Right lung (tissue), 10 donors: ENCODE measurements at places on chromosomes 7 and 10. TPM values are rescaled to one million over a fixed set of nuclear protein-coding genes. Genes with fewer than 3 reads are reported as not detected.

DNA sequence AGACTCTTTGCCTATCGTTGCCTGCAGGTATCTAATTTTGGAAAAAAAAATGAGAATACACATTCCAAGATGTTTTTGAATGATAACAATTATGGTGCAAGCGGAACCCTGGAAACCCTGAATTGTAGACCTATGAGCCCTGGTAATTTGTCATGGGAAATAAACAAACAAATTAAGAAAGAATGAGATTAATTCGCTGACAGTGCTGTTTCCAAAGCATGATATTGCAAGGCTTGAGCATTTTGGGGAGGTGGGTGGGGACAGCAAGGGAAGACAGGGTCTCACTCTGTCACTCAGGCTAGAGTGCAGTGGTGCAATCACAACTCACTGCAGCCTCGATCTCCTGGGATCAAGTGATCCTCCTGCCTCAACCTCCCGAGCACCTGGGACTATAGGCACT, 900.3 kb downstream of the IPMK start:
- DNase-seq, result no peak

- no peak for DNase-seq
These were observed 119.1 kb upstream of the PFKP start for GRCh38 chr10:2948127-2948854.

GRCh38 chr10:5611899-5612680, 54.3 kb downstream of the ASB13 start:
- DNase-seq, result no peak

GRCh38 chr7:68295386-68295785, 1298.8 kb downstream of the TYW1 start:
- no peak for DNase-seq

DNA sequence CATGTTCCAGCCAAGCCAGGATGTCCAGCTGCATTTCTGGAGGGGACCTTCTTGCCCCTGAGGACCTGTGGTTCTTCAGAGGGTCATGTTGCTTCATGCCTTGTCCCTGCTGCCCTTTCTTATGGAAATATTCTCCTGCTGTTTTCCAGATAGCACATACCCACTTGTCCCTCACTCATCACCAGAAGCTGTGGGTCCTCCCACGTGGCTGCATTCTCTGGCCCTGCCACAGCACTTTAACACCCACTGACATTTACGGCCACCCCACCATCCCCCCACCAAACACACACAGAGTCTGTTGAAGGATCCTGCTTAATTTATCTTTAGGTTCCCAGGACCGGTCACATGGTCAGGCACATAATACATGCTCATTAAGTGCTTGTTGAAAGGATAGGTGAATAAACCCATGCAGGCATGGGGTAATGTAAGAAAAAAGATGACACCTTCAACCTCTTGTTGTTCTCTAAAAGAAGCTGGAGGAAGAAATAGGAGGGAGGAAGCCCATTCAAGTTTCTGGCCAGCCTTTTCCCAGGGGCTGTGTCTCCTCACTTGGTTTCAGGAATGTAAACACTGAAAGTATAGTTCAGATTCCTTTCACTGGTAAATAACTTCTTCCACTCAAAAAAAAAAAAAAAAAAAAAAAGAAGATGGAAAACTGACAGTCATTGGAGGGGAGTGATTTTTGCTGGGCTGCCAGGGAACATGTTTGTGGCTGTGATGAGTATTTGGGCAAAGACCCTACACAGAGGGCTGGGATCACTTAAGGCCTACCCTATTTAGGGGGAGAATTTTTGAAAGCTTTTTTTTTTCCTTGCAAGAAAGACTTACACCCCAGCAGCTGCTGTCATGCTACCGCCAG, 19.8 kb upstream of the BMPER start:
- DNase-seq, result no peak

GRCh38 chr10:31871266-31872065, 57.2 kb downstream of the ARHGAP12 start:
- no peak for DNase-seq

DNA sequence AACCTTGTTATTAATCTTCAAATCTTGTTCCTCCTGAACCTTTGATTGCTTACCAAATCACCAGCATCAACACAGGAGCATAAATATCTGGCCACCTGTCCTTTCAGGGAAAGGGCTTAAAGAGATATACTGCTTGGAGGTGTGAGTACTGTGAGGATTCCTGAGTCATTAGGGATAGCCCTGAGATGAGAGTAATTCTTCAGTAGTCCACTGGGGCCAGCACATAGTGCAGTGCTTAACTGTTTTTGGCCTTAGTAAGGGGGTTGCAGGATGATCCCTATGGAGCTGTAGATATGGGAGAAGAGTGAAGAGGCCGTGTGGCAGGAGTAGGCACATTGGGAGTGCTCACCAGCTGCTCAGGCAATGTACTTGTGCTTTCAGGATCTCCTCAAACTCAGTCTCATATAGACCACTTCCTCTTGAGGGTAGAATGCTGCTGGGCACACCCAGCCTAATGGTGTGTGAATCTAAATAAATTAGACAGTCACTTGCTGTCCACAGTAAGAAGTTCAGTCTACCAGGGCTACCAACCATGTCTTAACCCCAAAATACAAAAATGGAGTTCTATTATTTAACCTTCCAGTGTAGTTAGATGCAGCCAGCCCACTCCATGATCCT, 26.5 kb upstream of the GPR141 start:
- DNase-seq, result no peak

DNA sequence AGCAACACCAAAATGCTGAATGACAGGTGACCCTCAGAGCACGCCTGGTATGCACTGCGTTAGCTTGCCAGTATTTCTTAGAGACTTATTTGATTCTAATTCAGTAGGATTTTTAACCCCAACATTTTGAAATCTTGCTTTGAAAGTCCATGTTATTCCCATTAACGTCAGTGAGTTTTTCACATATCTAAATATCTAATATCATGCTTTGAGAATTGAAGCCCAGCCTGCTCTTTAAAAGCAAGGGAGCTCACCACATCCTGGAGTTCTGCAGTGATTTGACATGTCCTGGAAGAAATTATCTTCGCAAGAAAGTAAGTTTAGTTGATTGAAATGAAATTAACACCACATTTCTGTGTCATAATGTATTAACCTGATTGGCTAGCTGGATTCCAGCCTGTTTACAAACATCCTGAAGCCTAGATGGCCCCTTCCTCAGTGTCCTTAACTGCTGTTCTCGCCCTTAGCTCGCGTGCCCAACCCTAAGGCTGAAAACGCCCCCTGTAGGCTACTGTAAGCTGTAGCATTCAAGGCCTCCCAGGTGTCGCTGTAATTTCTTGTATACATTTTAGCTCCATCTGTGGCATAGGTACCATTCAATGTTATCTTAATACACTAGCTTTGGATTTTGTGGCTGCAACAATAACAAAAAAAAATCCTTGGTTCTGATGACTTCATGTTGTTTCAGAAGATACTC, 191.5 kb downstream of the MGMT start:
- DNase-seq, result no peak

DNA sequence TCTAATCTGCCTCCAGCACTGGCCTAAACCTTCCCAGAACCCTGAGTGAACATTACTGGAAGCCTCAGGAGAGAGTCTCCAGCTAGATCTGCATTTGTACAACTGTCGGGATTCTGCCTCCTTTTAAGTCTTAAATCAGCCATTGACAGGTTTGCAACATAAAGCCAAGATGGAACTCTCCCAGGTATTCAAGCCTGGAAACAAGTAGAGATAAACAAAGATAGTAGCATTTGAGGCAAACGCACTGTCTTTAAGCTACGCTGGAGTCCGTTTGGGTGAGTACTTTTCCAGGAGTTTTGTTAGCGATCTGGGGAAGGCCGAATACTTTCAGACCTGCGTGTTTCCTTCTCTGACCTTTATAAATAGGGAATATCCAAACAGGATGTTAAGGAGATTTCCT, 317.2 kb upstream of the FZD8 start:
- no peak for DNase-seq

OTUD1 gene
- 14.5 TPM for polyA plus RNA-seq

SYPL1 gene
- polyA plus RNA-seq, result 131 TPM

PSPH gene
- 15.9 TPM for polyA plus RNA-seq
